ENCODE measurements at places on chromosomes 4 and X. TPM values are rescaled to one million over a fixed set of nuclear protein-coding genes. Genes with fewer than 3 reads are reported as not detected.

Gene NR3C2
- total RNA-seq, result 0.23 TPM

Gene RS1
- total RNA-seq, result not detected

Gene RAB40A
- 0.20 TPM for total RNA-seq

Gene TBX22
- total RNA-seq, result not detected

Gene GABRG1
- total RNA-seq, result not detected

Gene WAS
- total RNA-seq, result 160 TPM

Gene RAB33A
- total RNA-seq, result 27.7 TPM

Gene CDKL2
- 0.34 TPM for total RNA-seq

Gene RHOXF2B
- not detected for total RNA-seq

Gene RPA4
- total RNA-seq, result 0.43 TPM

Gene RTL9
- not detected for total RNA-seq

Gene GPR173
- total RNA-seq, result not detected

Gene DCAF8L2
- not detected for total RNA-seq

Gene PTPN13
- 0.18 TPM for total RNA-seq

Gene LRIT3
- total RNA-seq, result 0.18 TPM

Gene ADRA2C
- not detected for total RNA-seq

Gene MSMO1
- total RNA-seq, result 38.9 TPM

Gene ABLIM2
- total RNA-seq, result 0.43 TPM

Gene CLIC2
- 0.52 TPM for total RNA-seq

Gene CEP135
- 21.6 TPM for total RNA-seq

Gene SPANXB1
- not detected for total RNA-seq

Gene SSX2B
- total RNA-seq, result not detected

Gene MBNL3
- total RNA-seq, result 30.4 TPM

Gene DOK7
- total RNA-seq, result not detected

Gene TMEM47
- total RNA-seq, result not detected

Gene CNGA1
- total RNA-seq, result not detected

Gene TMLHE
- total RNA-seq, result 10.3 TPM

Gene PRAF2
- 15.6 TPM for total RNA-seq

Gene SGMS2
- 0.25 TPM for total RNA-seq

Gene ADGRA3
- 14.0 TPM for total RNA-seq

Gene TCEAL8
- total RNA-seq, result 32.6 TPM

Gene RASSF6
- total RNA-seq, result not detected

Gene SERPINA7
- total RNA-seq, result not detected

Gene SNCA
- total RNA-seq, result 4.6 TPM

Gene CCKAR
- not detected for total RNA-seq

Gene CTBP1
- total RNA-seq, result 227 TPM

Gene KLHL8
- total RNA-seq, result 11.4 TPM

Gene IQCM
- not detected for total RNA-seq

Gene FGB
- total RNA-seq, result not detected

Gene SMIM31
- not detected for total RNA-seq

Gene NPNT
- total RNA-seq, result not detected

Gene VCX3A
- not detected for total RNA-seq

Gene NLGN3
- 1.3 TPM for total RNA-seq

Gene FRG1
- total RNA-seq, result 75.9 TPM

Data from T-helper 2 cell treated with Interferon-gamma antibody and Interleukin-4, amounts not matched to agents 100 ng/mL and 5 ng/mL, for 36 hours (primary cell).